ENCODE measurements at places on chromosomes 1 and 21. TPM values are rescaled to one million over a fixed set of nuclear protein-coding genes. Genes with fewer than 3 reads are reported as not detected.

- DNase-seq, result no peak
Measured at GRCh38 chr1:171984850-171985485, 143.7 kb downstream of the DNM3 start.

- DNase-seq, result no peak
Measured at GRCh38 chr21:32370998-32371766, 21.6 kb downstream of the URB1 start.

GRCh38 chr1:81811757-81812371, 11.1 kb downstream of the ADGRL2 start:
- DNase-seq, result peak; percentile 15

The MNDA gene
- total RNA-seq, result not detected

- DNase-seq, result no peak
Measured at GRCh38 chr1:19393046-19393445, 80.9 kb downstream of the SLC66A1 start.

DNA sequence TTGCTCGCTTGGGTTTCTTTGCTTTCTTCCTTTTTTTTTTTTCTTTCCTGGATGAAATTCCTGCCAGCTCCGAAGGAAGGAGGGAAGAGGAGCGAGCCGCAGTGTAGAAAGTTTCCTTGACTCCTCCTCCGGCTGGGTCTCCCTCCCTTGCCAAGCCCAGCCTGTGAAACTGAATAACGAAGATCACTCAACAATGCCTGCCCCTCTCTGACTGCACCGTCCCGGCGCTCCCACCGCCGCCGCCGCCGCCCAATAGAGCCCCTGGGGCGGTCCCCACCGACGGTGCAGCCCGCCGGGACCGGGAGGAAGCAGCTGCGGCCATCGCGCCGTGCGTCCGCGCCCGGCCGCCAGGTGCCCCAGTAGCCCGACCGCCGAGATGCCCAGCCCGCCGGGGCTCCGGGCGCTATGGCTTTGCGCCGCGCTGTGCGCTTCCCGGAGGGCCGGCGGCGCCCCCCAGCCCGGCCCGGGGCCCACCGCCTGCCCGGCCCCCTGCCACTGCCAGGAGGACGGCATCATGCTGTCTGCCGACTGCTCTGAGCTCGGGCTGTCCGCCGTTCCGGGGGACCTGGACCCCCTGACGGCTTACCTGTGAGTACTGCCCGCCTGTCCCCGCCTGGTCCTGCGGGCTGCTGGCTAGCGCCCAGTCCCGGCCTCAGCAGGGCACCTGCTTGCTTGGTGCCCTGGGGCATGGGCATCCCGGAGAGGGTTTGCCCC, at the start of gene LGR6:
TSS of gene LGR6 (plus strand) at position 186 of the 714 bp plus-strand sequence. CDS start at position 377, 191 bp downstream.
- no peak for DNase-seq

DNA sequence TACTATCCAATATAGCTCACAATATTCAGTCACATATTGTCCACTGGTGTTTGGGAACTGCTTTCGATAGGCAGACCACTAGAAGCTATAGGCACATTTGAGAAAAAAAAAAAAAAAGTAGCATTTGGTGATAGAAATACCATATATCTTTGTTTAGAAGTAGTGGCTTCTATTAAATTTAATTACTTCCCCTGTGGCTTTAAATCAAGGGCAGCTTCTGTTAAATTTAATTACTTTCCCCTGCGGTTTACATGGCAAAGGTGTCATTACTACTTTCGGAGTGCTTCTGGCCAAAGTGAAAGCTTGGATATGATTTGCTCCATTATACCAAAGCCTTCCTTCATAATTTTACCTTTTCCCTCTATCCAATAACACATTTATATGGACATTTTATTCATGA, 229.9 kb downstream of the TTLL7 start:
- DNase-seq, result no peak

DNA sequence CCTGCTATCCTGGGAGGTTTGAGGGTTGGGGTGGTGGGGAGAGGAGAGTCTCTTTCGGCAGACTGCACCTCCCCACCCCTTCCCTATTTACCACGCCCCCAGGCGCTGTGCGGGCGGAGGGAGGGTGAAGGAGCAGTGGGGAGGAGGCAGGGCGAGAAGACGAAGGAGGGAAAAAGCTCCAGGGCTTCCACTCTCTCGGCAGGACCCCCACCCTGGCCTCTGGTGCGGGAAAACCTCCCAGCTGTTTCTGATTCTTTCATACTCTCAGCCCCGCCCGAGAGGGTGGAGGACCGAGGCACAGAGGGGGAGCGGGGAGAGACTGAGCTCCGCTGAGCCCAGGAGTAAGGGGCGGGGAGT, 866 bp upstream of the WNT2B start:
- no peak for DNase-seq

GRCh38 chr1:2229911-2230731, 2.0 kb downstream of the SKI start:
- peak; percentile 48 for DNase-seq

The RNU1-1 gene
- total RNA-seq, result 4,441 TPM

GRCh38 chr1:57418971-57419370, 4.9 kb downstream of the DAB1 start:
- DNase-seq, result no peak

DNA sequence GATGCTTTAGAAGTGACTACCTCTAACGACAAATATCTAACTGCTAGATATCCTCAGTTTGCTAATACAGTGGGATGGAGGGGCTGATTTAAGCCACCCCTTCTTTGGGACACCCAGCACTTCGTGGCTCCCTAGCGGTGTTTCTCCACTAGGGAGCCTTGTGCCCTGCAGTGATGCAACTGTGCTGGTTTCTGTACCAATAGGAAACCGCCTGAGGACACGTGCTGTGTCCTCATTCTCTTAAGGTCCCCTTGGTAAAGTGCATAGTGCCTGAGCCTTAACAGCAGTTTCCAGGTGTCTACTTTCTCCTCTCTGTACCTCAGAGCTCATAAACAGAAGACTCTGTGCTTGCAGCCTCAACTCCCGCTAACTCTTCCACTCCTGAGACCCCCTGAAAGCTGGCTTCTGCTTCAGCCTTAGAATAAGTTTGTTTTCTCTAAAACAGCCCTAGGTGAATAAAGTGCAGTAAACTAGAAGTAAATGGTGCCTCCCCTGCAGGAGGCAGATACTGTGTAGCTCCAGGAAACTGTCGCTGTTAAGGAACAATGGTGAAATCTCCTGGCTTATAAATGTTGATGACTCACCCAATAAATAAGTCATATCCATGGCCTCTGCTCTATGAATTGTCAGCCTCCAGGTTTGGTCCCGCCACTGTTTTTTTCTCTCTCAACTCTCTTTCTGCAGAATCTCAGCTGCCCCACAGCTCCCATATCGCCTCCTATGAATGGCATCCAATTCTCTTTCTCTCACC, 130.4 kb downstream of the AK5 start:
- no peak for DNase-seq

The C4BPA gene
- not detected for total RNA-seq

- no peak for DNase-seq
Measured at GRCh38 chr21:38691631-38692030, 114.1 kb upstream of the ETS2 start.

DNA sequence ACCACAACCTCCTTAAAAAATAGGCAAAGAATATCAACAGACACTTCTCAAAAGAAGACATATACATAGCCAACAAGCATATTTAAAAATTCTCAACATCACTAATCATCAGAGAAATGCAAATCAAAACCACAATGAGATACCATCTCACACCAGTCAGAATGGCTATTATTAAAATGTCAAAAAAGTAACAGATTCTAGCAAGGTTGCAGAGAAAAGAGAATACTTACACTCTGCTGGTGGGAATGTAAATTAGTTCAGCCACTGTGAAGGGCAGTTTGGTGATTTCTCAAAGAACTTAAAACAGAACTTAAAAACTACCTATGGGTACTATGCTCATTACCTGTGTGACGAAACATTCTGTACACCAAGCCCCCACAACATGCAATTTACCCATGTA, 20.7 kb downstream of the CD1B start:
- DNase-seq, result no peak

- DNase-seq, result no peak
Measured at GRCh38 chr21:36059823-36060158, 535 bp downstream of the SETD4 start.

GRCh38 chr1:107767156-107767582, 197.8 kb downstream of the VAV3 start:
- no peak for DNase-seq

DNA sequence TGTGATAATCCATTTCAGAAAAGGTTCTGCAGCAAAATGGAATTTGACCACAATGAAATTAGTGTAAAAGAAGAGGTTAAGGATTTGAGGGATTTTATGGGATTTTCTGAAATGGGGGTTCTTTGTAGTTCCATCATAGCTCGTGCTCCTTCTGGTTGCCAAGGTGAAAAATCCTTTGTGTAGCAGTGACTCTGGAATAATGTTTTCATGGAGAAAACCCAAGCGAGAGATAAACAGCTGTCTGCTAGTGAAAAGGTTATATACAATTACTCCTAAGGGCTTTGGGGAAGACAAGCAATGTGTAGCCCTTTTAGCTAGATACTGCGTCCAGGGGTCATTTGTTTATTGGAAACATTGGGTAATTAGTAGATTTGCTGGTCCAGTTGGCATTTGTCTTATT, 453.2 kb upstream of the DEPDC1 start:
- DNase-seq, result no peak

The NCAM2 gene
- total RNA-seq, result not detected

The LCE1C gene
- 3.5 TPM for total RNA-seq

- peak; percentile 100 for DNase-seq
Measured at GRCh38 chr1:55428944-55429931, 214.1 kb upstream of the USP24 start.

- no peak for DNase-seq
Measured at GRCh38 chr1:107162745-107163144, 21.9 kb downstream of the NTNG1 start.
